Hepatocyte (in vitro differentiated cells): ENCODE measurements at places on chromosomes 11 and 22. TPM values are rescaled to one million over a fixed set of nuclear protein-coding genes. Genes with fewer than 3 reads are reported as not detected.
A peak's percentile ranks its signal among the peaks of the same experiment; 100 is the strongest.

The HSPB2 gene
- 0.19 and 0.29 TPM in 2 replicates for polyA plus RNA-seq

The CHCHD10 gene
- polyA plus RNA-seq: 53.0 and 68.1 TPM in 2 replicates

The CEND1 gene
- polyA plus RNA-seq: 0.39 TPM in 1 of 2 replicates, not detected in the other

The LARGE2 gene
- 9.7 and 11.6 TPM in 2 replicates for polyA plus RNA-seq

- no peak for DNase-seq
- no peaks in the 10 kb centered on the region for H3K36me3 ChIP-seq
- peaks cover 100% of the 10 kb centered on the region for H3K27me3 ChIP-seq
- H3K4me3 ChIP-seq: no peak overlapping the region
Observed at GRCh38 chr11:31805037-31805628, 6.0 kb downstream of the PAX6 start.

DNA sequence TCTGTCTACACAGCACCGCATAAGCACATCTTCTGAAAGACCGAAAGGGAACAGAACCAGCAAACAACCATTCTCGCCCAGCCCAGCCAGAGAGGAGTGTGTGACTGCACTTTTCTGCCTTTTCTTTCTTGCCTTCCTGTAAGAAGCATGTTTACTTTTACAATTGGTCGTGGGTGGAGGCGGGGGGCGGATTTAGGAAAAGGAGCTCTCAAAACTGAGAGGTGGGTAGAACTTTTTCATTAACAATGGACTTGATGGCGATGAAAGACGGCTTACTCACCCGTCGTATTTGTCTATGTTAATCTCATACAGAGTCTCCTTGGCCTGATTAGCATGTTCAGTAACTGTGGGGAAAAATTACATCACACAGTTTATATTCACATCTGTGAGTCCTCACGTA is 27.2 kb downstream of the CERK start:
- no peaks in the 10 kb centered on the region for H3K4me1 ChIP-seq
- no peaks in the 10 kb centered on the region for H3K36me3 ChIP-seq
- H3K4me3 ChIP-seq: no peak overlapping the region
- H3K27ac ChIP-seq: no peak overlapping the region

GRCh38 chr11:48001438-48002021 is 21.2 kb downstream of the PTPRJ start:
- DNase-seq: no peak
- H3K36me3 ChIP-seq: no peaks in the 10 kb centered on the region
- H3K4me1 ChIP-seq: peaks cover 24% of the 10 kb centered on the region

GRCh38 chr11:73961321-73961720 is 10.5 kb downstream of the DNAJB13 start:
- no peak overlapping the region for H3K27ac ChIP-seq

- no peak for DNase-seq
- H3K4me3 ChIP-seq: no peak overlapping the region
- H3K36me3 ChIP-seq: no peaks in the 10 kb centered on the region
- H3K4me1 ChIP-seq: peaks cover 11% of the 10 kb centered on the region
- H3K27ac ChIP-seq: no peak overlapping the region
Observed at GRCh38 chr11:68077617-68078582, 39.1 kb downstream of the TCIRG1 start.

- peaks cover 29% of the 10 kb centered on the region for H3K4me1 ChIP-seq
- H3K36me3 ChIP-seq: no peaks in the 10 kb centered on the region
- H3K27ac ChIP-seq: peak overlapping the region; percentile 65
- peak; percentile 49 for DNase-seq
- no peaks in the 10 kb centered on the region for H3K27me3 ChIP-seq
- H3K4me3 ChIP-seq: no peak overlapping the region
Observed at GRCh38 chr22:40190501-40190900, 12.8 kb downstream of the TNRC6B start.
